T-cell (primary cell): ENCODE measurements at places on chromosomes 16 and 17.

DNA sequence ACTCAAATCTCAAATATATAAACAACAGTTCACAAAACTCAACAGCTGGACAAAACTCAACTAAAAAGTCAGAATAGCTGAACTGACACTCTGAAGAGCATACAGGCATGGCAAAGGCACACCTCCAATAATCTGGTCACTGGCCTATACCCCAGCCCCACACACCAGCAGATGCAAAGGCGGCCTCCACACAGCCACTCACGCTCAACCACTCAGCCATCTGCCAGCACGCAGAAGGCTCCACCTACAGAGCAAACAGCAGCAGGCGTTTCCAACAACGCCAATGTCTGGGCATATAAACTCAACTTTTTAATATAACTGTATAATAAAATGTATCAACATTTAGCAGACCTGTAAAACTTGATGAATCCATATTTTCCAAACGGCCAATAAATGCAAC, 17.2 kb downstream of the USP7 start:
- DNase-seq, result no peak

GRCh38 chr17:63629627-63630026, 7.4 kb downstream of the MAP3K3 start:
- no peak for DNase-seq

GRCh38 chr17:77894126-77894956, 64.2 kb upstream of the TNRC6C start:
- no peak for DNase-seq

DNA sequence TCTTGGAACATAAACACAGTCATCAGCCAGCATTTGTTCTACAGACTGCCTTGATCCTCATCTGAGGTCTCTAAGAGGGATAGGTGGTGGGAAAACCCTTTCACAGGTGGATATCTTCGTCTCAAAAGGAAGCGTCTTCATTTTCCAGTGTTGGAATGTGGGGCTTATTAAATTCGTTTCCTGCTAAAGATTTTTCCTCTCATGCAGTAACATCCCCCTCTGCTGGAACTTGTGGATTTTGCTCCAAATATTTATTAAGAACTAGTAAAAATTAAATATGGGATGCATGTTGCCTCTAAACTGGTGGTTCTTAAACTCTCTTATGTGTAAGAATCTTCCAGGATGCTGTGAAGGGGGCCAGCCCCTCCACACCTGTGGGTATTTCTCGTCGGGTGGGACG, 20.1 kb upstream of the MLYCD start:
- DNase-seq, result no peak

GRCh38 chr17:40779181-40779909, 3.0 kb downstream of the KRT27 start:
- DNase-seq, result no peak

DNA sequence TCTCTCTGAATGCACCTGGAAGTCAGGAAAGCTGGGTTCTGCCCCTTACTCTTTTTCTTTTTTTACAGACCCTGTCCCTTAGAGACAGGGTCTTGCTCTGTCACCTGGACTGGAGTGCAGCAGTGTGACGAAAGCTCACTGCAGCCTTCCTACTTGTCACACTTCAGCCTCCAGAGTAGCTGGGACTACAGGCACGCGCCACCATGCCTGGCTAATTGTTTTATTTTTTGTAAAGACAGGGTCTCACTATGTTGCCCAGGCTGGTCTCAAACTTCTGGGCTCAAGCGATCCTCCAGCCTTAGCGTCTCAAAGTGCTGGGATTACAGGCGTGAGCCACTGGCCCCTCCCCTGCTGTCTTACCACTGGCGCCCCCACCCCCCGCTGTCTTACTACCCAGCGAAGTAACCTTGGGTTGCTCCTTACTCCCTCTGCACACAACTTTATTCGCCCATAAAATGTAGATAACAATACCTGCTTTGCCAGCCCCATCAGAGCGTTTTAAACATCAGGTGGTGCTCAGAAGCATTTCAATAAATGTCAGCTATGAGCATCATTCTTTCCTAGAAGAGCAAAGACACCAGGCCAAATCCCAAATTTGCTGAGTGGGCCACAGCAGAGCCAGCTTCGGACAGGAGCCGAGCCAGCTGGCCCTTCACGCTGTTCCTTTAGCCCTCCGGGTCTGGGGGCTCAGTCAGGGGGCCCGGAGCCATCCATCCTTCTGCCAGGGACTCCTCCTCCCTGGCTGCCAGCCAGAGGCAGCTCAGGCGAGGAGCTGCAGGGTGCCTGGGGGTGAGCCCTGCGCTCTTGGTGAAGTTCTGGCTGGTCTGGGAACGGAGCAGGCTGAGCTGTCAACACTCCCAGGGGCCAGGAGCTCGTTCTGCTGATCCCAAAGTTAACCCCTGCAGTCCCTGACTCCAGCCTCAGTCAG, 24.4 kb downstream of the SRL start:
- DNase-seq, result no peak

- no peak for DNase-seq
Measured at GRCh38 chr16:87970186-87970585, 19.0 kb downstream of the BANP start.

- peak; percentile 42 for DNase-seq
Measured at GRCh38 chr16:4306470-4307214, 9.2 kb upstream of the GLIS2 start.

DNA sequence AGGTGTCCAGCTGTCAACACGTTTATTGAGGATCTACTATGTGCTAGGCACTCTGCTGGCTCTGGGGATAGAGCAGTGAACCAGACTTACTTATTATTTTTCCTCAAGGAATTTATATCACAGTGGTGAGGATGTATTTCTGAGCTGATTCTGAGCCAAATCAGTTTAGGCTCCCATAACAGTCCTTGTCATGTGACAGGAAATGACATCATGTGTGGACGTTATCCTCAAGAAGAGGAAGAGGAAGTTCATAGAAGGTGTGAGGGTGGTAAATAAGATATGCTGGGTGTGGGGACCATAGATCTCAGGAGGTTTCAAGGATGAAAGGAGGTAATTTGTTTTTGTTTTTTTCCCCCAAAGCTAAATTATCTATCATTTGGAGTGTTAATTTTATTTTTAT, 873.5 kb upstream of the EEF2KMT start:
- DNase-seq, result no peak

- DNase-seq, result peak; percentile 79
Measured at GRCh38 chr16:180681-181564, 664 bp downstream of the HBQ1 start.

- no peak for DNase-seq
Measured at GRCh38 chr17:48663134-48663924, 37.2 kb upstream of the HOXB9 start.

DNA sequence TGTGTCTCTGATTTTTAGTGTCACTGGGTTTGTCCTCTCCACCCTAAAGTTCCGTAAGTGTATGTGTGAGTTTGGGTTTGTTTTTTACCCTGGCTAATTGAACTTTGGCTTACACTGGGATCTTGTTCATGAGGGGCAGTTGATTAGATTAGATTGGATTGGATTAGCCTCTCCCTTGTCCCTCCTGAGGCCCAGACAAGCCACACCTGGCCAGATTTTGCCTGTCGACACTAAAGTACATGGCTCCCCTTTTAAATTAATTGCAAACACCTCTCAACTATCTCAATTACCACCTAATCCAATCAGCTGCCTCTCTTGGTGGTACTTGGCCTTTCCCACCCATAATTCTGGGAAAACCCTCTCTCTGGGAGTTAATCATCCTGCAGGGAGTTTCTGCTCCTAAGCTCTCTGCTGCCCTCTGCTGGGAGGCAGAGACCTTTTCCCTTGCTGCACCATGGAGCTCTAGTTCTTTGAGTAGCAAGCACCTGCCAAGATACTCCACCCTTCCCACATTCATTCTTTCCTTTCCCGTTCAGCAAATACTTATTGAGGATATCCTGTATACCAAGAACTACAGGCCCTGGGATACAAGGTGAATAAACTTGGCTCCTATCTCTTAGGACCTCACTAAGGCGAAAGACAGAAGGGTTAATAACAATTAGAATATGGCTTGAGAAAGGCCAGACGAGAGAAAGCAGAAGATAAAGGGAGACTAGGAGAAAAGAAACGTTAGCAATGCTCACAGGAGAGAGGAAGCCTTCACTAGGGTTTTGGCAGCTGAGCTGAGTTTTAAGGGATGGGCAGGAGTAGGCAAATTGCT, 60.0 kb upstream of the MPHOSPH6 start:
- peak; percentile 14 for DNase-seq

DNA sequence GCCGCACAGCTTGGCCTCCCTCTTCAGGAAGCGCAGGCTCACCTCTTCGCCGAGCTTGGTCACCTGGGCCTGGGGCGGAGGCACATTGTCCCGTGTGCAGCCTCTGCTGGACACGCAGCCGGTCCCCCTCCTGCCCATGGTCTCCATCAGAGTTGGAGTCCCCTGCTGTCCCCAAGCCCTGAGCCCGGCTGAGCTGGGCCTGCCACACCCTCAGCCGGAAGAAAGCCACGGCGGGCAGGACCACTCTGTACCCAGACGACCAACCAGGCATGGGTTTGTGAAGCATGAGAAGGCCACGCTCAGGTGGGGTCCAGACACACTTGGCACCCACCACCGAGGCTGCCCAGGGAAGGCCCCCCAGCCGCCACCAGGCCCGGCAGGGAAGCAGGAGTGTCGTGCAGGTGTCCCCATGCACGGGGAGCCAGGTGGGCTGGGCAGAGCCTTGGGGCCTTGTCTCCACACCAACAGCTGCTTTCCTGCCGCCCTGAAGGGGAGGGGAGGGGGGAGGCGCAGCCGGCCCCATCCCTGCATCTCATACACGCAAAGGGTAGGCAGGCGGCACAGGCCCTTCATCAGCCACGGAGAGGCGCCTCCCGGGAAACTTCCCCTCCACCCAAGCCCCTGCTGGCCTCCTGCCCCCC, 5.2 kb downstream of the CCDC154 start:
- no peak for DNase-seq

GRCh38 chr17:61627125-61627524, 36.1 kb upstream of the NACA2 start:
- DNase-seq, result no peak

DNA sequence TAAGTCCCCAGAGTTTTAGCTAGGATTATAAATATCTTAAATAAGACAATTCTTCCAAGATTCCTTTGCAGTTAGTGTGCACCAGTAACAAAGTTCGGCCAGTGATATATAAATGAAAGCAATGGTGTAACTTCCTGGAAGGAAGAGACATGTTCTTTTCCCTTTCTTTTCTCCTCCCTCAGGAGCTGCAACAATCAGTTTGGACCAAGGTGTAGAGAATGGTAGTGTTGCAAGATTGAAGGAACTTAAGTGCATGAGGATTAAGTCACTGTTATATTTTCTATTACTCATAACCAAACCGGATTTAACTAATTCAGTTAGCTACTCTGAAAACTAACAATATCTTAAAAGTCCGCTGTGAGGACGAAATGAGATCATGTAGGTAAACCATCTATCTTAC, 68.9 kb upstream of the KCNJ16 start:
- no peak for DNase-seq

DNA sequence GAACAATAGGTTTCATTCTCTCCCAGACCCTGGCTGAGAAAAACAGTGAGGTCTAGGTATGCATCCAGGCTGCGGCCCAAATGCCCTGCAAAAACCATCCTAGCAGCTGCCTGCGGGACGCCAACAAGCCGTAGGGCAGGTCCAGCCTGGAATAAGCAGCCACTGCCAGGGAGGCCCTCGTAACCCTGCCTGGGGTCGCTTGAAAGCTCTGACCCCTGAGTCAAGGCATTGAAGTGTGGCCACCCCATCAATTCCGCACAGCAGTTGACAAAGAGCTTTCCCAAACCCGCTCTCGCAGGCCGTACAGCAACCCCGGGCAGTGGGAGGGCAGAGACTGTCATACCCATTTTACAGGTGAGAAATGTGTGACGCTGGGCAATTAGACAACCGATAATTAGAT, 11.1 kb downstream of the TRPV1 start:
- no peak for DNase-seq

- peak; percentile 61 for DNase-seq
Measured at GRCh38 chr17:82200743-82201497, 11.7 kb downstream of the CCDC57 start.

DNA sequence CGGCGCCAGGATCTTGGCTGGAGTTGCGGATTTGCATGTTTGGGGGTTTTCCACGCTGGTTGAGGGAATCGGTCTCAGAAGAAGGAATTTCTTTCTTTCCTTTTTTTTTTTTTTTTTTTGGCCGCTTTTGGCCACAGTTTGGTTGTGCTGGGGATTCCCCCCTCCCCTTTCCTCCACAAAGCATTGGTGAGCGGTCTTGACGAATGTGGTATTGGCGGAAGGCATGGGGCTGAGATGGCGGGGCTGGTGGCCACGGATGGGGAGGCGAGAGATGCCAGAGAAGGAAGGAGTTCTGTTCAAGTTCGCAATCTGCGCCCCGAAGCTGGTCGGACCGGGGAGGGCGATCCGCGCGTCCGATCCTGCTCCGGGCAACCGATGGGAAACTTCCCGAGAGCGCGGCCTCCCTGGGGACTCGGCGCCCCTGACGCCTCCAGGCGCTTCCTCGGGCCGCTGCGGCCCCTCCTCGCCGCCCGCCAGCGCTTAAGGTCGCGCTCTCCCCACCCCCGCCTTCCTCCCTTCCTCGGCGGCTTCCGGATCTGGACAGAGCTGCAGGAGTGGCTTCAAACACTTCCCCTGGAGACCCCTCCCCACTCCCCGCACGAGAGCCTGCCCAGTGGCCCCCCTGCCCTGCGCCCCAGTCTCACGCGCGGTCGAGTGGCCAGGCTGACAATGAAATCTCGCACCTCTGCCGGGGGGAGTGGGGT, 43.2 kb downstream of the RAI1 start:
- DNase-seq, result no peak

DNA sequence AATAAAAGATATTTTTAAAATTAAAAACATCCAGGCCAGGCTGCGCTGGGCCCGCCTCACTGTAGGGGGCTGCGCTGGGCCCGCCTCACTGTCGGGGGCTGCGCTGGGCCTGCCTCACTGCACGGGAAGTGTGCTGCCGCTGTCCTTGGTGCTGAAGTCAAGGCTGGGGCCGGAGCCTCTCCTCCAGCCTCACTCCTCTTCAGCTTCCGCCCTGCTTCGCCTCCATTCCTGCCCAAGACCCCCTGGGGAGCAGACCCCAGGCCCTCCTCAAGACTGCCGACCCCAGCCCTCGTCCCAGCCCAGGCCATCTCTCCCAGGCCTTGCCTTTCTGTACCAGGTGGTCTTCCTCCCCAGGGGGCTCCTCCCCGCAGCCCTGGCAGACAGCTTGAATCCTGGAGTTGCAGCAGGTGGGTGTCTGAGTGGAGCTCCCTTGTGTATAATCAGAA, 26.2 kb downstream of the ENDOV start:
- no peak for DNase-seq

GRCh38 chr16:66895999-66896398, 15.7 kb downstream of the PDP2 start:
- no peak for DNase-seq

GRCh38 chr16:3283543-3284447, 504 bp downstream of the ZNF263 start:
- no peak for DNase-seq

DNA sequence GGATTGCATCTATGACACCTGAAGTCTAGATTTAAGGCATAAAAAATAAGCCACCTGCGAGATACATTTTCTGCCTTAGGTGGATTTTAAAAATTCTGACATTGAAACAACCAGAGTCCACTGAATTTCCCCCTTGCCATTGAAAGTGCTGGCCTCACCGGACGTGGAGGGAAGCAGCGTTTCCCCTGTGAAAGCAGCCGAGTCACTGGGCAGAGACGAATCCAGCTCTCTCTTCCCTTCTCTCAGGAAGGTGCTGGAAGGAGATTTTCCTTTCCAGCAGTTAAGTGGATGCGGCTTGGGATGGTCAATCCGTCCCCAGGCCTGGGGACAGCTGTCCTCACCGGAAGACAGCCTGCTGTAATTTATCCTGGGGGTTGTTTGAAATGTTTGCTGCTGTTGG, 270.9 kb upstream of the FOXF1 start:
- DNase-seq, result no peak

- peak; percentile 5 for DNase-seq
Measured at GRCh38 chr16:10988164-10988803, 43.9 kb downstream of the CLEC16A start.

GRCh38 chr16:66444049-66444481, 17.0 kb downstream of the BEAN1 start:
- no peak for DNase-seq
